ENCODE measurements at places on chromosomes 6 and 20.

GRCh38 chr20:45704969-45705637, at the start of gene WFDC10B:
WFDC10B (minus strand) TSS chr20:45705019; CDS start chr20:45685992, 19,027 bp downstream.
- no peak for DNase-seq

- no peak for DNase-seq
Measured at GRCh38 chr20:61628480-61628879, 376.4 kb downstream of the CDH4 start.

GRCh38 chr6:36523936-36524499, 23.3 kb downstream of the STK38 start:
- DNase-seq = no peak

DNA sequence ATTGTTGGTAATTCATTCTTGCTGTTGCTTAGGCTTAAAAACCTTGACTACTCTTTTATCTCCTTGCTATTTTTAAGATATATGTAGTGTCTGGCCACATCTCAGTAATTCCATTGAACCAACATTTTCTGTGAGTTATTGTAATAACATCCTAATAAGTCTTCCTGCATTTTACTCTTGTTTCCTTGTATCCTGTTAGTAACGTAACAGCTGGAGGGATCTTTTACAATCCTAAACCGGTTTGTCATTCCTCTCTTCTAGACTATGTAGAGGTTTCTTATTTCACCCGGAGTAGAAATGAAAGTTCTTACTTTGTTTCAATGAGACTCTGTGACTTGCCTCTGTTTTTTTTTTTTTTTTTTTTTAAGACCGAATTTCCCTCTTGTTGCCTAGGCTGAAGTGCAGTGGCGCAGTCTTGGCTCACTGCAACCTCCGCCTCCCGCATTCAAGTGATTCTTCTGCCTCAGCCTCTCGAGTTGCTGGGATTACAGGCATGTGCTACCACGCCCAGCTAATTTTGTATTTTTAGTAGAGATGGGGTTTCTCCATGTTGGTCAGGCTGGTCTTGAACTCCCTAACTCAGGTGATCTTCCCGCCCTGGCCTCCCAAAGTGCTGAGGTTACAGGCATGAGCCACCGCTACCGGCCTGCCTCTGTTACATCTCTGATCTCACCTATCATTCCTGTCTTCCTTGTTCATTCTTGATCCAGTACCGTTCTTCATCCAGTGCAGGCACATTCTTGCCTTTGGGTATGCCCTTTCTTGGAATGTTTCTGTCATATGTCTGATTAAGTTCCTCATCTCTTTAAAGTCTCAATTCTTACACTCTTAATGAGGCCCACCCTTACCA, 44.7 kb downstream of the NCOA3 start:
- no peak for DNase-seq

GRCh38 chr6:44028789-44029310, 98.4 kb downstream of the MRPL14 start:
- no peak for DNase-seq

DNA sequence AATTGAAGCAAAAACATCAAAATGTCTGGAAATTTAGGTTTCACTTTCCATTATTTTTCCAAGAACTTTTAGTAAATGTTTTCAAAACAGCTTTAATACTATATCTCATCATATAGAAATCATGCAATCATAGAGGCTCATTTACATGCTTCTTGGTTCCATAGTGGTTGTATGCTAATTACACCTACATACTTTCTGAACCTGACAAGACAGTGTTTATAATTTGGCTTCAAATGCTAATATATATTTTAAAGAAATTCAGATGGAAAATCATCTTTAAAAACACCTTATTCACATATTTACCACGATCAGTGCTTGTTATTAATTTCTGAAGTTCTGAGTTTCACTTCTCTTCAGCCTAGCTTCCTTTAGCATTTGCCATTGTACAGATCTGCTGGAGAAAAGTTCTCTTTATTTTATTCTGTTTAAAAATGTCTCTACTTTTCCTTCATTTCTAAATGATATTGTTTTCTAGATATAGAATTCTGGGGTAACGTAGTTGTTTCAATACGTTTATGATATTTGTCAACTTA, 89.9 kb downstream of the PLCB1 start:
- DNase-seq = no peak

DNA sequence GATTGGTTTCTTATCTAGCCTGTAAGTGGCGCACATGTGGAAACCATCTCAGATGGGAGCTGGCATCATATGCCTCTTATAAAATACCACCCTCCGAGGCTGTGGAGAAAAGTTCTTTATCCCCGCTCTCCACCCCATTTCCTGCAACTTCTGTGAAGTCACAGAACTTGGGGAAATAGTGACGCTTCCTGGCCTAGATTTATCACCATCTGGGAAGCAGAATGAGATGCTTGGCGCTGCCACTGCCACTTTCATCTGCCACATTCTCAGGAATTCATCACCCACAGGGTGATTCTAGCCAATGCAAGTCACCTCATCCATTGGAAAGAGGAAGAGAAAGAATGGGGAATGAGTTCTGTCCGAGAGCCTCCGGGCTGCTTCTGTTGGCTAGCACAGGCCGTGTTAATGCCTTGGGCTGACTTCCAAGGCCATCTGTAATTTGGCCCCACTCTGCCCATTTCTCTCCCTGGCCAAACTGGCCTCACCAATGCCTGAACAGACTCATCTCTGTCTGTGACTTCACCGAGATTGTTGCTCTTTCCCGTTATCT, 148.8 kb upstream of the SOX4 start:
- no peak for DNase-seq

DNA sequence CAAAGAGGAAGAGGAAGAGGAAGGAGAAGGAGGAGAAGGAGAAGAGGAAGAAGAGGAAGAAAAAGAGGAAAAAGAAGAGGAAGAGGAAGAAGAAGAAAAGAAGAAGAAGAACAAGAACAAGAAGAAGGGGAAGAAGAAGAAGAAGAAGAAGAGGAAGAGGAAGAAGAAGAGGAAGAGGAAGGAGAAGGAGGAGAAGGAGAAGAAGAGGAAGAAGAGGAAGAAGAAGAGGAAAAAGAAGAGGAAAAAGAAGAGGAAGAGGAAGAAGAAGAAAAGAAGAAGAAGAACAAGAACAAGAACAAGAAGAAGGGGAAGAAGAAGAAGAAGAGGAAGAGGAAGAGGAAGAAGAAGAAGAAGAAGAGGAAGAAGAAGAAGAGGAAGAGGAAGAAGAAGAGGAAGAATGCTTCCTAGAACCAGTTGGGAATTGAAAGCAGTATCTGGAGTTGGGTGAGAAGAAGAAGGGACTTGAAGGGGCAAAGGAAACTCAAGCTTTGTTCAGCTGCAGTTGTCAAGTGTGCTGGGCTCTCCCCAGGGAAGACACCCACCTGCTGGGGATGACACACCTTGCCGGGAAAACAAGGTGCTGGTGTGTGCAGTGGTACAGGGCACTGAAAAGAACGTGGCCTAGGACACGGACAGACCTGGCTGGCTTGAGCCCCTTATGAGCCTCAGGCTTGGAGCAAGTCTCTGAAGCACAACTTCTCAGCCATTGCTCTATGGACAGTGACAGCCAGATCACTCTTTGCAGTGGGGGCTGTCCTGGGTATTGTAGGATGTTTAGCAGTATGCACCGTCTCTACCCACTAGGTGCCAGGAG, 30.1 kb upstream of the ARFGEF2 start:
- DNase-seq = no peak

GRCh38 chr20:58552366-58552934, 37.3 kb upstream of the APCDD1L start:
- no peak for DNase-seq

GRCh38 chr6:55473722-55474121, 105.3 kb downstream of the HMGCLL1 start:
- DNase-seq = no peak

DNA sequence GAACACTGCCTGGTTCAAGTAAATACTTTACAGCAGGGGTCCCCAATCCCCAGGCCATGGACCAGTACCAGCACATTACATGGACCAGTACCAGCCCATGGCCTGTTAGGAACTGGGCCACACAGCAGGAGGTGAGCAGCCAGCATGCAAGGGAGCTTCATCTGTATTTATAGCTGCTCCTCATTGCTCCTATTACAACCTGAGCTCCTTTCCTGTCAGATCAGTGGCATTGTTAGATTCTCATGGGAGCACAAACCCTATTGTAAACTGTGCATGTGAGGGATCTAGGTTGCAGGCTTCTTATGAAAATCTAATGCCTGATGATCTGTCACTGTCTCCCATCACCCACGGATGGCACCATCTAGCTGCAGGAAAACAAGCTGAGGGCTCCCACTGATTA, 12.0 kb upstream of the RBPJL start:
- no peak for DNase-seq

DNA sequence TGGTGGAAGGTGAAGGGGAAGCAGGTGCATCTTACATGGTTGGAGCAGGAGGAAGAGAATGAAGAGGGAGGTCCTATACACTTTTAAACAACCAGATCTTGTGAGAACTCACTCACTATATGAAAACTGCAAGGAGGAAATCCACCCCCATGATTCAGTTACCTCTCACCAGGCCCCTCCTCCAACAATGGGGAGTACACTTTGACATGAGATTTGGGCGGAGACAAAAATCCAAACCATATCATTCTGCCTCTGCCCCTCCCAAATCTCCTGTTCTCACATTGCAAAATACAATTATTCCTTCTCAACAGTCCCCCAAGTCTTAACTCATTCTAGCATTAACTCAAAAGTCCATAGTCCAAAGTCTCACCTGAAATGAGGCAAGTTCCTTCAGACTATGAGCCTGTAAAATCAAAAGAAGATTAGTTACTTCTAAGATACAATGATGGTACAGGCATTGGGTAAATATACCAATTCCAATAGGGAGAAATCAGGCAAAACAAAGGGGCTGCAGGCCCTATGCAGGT, 60.5 kb downstream of the EDN1 start:
- no peak for DNase-seq

DNA sequence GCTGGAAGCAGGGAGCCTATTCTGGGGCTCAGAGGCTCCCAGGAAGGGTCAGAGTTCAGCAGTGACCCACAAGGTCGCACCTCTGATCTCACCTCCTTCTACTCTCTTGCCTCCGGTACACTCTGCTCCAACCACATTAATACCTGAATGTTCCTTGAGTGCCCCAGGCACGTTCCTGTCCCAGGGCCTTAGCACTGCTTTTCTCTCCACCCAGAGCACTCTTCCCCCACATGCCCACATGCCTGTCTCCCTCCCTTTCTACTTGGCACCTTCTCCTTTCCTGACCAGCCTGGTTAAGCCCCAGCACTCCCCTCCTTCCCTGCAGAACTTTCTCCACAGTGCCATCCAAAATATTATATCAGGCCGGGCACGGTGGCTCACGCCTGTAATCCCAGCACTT, 13.4 kb downstream of the KCNB1 start:
- no peak for DNase-seq

DNA sequence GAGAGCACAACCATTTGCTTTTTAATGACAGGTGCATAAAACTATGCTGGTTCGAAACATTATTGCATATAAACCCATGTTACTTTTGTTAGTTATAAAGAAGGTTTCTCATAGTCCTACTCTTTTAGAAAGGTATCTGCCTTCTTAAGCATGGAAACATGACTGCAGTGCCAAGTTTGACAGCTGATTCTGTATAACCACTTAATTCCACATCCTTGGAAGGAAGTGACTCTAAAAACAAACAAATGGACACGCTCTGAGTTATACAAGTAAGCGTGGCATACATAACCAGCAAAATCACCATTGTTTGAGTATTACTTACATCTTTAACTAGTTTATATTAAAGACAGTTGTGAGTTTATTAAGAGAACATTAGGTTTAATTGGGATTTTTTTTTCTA, 125.0 kb upstream of the HDGFL1 start:
- no peak for DNase-seq

DNA sequence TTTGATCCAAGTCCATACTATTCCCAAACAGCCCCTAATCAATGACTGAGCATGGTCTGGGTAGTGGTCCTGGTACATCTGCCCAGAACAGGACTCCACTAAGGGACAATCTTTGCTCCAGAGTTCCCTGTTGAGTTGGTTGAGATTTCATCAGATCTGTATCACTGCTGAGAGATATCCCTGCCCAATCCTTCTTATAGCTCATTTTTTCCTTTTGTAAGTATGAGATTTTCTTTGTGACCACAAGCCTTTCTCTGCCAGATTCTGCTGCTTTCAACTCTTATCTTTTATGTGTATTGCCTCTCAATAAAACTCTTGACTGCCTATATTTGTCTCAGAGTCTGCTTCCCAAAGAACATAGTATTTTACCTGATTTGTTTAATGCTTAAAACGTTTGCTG, 46.2 kb upstream of the LAMA2 start:
- DNase-seq = no peak

DNA sequence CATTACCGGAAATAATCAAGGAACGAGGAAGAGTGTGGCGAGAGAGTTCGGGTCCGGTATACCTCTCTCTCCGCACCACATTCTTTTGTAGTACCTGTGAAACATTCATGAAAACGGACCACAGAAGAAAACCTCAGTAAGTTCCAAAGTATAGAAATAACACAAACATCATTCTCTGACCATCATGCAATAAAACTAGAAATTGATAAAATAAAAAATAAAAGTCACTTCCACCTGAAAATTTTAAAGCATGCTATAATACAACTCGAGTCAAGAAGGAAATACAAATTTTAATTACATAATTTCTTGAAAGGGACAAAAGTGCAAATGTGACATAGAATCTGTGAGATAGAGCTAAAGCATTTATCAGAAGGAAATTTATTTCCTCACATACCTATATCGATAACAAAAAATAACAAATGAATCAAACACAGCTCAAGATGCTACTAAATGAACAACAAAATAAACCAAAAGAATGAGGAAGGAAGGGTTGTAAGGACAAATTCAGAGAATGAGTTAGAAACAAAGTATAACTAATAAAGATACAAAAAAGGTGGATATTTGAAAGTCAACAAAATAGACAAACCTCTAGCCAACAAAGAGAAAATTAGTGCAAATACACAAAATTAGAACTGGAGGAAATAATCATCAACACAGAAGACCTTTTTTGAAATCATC, 84.2 kb downstream of the TRIM27 start:
- DNase-seq = no peak

- DNase-seq = no peak
Measured at GRCh38 chr6:52365866-52366540, 4.1 kb downstream of the PAQR8 start.

GRCh38 chr20:33441142-33441955, 2.2 kb downstream of the SNTA1 start:
- no peak for DNase-seq

- DNase-seq = no peak
Measured at GRCh38 chr6:138914701-138915100, 73.4 kb downstream of the REPS1 start.

GRCh38 chr6:144710207-144710606, 425.1 kb downstream of the UTRN start:
- no peak for DNase-seq

- no peak for DNase-seq
Measured at GRCh38 chr6:35057449-35058357, 83.4 kb downstream of the TCP11 start.

DNA sequence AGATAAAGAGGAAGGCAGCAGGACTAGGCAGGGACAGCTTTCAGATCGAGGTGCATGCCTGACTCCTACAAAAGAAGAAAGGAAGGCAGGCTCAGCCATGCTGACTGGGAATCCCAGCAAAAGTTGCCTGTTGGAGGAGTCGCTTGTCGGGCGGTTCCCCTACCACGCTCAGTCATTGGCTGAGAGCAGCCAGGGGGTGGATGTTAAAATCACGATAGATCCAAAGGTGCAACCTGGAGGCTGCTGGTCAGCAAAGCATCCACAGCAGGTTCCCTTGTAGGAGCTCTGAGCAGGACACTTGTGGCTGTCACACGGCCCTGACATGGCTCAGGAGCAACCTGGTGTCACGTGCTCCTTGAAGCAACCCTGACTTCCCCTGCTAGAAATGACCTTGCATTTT, 74.6 kb downstream of the ISM1 start:
- no peak for DNase-seq

All from CD4-positive, alpha-beta T cell treated with Interleukin-1 beta for 1 hour (primary cell).